ENCODE measurements at places on chromosomes 2 and 18.

GRCh38 chr18:37282386-37283037 is 283.1 kb downstream of the CELF4 start:
- DNase-seq: no peak

DNA sequence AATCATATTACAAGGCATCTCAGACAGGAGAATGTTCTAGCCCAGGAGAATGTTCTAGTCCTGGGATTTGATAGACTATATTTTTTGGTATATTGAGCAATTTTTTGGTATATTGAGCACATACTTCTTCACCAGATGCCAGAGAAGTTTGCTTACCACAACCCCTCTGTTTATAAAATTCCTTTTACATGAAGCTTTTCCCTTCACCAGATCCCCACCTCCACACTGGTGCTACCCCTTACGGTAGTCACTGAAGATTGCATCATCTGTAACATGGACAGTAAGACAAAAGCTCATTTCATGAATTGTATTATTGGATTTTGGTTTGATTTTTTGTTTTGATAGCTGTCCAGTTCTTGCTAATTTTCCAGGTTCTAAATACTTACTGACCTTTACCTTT is 7.2 kb upstream of the HNMT start:
- DNase-seq: no peak

DNA sequence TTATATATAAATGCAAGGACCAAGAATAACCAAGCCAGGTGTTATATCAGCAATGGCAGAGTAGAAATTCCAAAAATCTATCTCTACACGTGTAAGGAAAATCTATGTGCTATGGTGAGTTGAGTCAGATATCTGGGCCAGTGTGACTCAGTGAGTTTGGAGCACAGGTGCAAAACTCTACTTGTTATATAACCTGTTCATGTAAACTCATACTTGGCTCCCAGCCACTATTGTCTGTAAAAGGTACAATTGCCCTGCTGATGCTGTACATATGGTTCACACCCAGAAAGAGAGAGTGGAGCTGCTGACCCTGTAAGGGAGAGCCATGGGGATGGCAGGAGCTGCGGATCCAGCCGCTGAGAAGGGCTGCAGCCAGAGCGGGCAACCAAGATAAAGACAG is 112.0 kb downstream of the TRABD2A start:
- no peak for DNase-seq

GRCh38 chr2:227848586-227848985 is 22.8 kb upstream of the DAW1 start:
- no peak for DNase-seq

- no peak for DNase-seq
Measured at GRCh38 chr2:237257471-237257951, 156.5 kb downstream of the COL6A3 start.

DNA sequence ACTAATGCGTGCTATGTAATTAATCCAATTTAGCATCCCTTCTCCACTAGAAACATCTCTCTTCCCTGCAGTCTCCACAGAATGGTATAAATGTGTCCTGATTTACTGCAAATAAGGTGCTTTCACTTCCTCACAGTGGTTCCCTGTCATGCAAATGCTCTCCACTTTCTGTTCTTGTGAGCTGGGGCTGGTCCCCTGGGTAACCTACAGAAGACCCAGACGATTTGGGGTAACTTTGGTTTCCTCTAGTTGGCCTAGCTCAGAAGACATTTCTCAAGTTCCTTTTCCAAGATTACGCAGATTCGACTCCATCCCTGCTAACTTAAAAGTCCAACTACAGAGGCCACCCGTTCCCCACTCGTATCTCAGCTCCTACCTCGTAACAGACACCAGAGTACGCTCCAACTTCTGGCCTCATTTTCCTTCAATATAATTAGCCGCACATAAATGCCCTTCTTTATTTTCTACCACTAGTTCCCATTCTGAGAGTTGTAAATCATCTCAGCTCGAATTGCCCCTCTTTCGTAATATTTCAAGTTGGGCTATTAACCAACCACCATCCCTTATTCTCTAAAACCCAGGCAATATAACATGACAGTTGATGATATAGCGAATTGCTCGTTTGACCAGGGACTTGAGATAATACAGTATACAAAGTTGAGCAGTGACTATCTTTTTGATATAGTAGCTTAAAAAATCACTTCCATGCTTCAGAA is 28.8 kb upstream of the NEDD4L start:
- no peak for DNase-seq

GRCh38 chr2:11101430-11101829 is 53.8 kb upstream of the SLC66A3 start:
- no peak for DNase-seq

- no peak for DNase-seq
Measured at GRCh38 chr2:173986805-173987204, 21.6 kb upstream of the SP3 start.

DNA sequence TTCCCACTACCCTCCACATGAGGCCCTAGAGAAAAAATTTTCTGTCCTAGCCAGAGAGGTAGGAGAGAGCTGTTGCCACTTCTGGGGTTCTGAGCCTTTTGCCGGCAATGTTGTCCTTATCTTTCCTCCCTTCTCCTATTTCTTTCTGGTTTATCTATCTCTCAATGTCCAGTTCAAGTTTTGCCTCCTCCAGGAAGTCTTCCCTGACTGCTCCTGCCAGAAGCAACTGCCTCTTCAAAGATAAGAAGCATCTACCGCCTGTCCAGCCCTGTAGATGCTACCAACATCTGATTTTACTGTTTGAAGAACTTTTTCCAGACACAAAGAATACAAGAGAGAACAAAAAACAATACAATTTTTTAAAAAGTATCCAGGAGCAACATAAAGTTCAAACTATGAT is 220.8 kb upstream of the KLHL29 start:
- DNase-seq: no peak

- DNase-seq: no peak
Measured at GRCh38 chr18:34921811-34922385, 119.3 kb upstream of the MAPRE2 start.

GRCh38 chr2:178111743-178112142 is 494 bp upstream of the RBM45 start:
- no peak for DNase-seq

DNA sequence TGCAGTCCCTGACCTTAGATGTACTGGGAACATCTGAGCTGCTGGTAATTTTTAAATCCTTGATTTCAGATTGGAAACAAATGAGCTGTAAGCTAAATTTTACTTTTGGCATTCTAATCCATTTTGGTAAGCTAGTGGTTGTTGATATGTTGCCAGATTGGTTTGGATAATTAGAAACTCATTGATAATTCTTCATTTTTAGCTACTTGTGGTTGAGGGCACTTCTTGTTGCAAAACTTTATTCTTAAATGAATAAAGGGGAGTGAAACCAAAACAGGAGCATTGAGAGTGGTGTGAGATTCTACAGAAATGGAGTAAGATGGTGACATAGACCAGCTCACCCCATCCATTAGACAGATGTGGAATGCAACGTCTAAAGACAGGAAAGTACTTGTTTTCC is 64.5 kb downstream of the ITGB1BP1 start:
- no peak for DNase-seq

DNA sequence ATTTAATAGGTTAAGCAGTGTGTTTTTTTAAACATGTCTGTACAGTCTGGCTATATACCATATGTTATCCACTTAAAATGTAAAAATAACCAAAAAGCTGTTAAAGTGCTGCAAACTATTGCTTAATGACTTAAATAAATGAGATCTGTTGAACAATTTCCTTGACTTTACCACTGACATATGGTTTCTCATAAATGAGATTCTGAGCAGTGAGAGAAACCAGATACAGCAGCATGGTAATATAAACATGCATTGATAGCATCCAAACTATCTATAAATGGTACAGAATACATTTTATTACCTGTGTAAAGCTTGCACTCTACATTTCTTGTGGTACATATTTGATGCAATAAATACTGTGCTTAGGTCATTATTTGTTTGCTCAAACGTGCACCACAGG is 36.3 kb upstream of the TTC21B start:
- DNase-seq: no peak

DNA sequence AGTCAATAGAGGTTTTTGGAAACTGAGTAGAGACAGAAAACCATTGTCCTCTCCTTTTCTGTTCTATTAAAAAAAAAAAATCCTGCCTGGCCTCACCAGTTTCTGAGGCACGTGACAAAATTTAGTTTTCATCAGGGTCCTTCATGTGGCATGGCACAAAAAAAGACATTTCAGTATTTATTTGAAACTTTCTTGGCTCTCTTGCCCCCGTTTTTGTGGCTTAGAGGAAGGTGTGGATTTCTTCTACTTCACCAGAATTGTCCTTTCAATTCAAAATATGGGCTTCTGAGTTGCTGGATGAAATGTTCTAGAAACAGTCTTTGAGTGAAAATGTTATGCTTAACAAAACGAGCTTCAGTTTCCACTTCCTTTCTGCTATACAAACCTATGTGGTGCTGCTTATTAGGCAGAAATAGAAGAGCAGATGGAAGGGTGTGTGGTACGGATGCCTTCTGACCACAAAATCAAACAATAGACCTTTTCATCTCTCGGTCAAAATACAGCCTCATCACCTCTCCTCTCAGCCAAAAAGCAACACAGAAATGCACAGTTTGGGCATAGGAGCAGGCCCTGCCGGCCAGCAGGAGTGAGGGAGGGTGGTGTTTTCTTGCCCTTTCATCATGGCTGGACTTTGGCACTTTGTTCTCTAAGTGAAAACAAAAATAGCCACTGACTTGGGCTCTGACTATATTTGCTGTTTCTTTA is 89.2 kb downstream of the SH3RF3 start:
- DNase-seq: no peak

DNA sequence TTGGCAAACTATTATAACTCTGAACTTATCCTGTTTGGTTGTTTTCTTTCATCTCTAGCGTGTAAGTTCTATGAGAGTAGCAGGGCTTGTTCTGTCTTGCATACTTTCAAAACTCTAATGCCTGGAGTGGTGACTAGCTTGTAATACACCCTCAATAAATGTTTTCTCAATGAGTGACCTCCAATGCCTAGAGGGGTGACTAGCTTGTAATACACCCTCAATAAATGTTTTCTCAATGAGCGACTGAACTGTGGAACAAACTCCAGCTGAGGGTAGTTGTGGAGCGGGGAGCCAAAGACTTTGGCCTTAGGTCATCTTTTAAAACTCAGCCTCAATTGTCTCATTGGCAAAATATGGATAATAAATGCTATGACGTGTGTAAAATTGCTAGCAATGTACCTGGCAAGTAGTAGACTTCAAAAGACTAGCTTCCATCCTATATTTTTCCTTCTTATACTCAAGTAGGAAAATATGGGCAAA is 1.8 kb downstream of the GPD2 start:
- no peak for DNase-seq

GRCh38 chr2:206721256-206721920 is 3.2 kb upstream of the DYTN start:
- no peak for DNase-seq

DNA sequence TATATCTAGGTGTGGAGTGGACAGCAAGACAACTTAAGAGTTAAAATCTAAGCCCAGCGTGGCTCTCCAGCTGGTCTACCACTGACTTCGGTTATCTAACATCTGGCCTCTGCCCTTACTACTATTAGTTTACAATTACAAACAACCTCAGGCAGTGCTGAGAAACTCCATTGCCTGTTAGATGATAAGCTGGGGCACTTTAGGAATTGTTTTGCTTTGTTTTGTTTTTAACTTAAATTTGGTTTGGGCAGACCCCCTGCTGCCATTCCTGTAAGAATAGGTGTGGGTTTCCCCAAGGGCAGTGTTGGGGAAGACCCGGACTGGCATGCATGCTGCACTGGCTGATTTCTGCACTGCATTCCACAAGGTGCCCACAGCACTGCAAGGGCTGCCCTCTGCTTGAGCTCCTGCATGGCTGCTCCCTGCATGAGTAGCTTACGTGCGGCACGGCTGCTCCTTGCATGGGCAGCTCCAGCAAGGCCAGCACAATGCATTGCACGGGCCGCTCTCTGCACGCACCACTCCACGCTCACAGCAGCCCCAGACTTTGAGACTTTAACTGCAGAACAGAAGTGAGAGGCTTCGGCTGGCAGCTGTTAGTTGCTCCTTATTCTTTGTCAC is 74.2 kb upstream of the SERTAD2 start:
- DNase-seq: no peak

DNA sequence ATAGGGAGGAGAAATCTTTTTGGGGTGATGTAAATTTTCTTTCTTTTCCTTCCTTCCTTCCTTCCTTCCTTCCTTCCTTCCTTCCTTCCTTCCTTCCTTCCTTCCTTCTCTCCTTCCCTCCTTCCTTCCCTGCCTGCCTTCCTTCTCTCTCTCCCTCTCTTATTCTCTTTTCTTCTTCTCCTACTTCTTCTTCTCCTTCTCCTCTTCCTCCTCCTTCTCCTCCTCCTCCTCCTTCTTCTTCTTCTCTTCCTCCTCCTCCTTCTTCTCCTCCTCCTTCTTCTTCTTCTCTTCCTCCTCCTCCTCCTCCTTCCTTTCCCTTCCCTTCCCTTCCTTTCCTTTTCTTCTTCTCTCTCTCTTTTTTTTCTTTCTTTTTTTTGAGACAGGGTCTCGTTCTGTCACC is 59.9 kb downstream of the MYOM1 start:
- no peak for DNase-seq

DNA sequence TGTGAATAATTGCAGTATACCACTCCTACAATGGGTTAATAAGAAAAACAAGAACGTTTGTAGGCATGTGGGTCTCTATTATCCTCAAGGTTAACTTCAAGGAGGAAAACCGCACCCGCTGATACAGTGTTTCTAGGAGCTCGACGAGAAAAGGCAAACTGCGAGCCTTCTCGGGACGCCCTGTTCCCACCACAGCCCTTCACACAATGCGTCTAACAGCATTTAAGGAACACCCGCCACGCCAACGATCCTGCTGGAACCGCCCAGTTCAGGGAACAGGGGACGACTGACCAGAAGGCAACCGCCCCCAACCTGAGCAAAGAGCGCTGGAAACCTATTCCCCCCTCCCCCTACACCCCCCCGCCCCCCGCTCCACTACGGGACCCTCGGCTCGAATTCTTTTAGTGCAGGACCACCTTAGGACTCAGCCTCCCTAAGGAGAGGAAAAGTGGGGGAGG is 710 bp upstream of the TMSB10 start:
- DNase-seq: no peak

DNA sequence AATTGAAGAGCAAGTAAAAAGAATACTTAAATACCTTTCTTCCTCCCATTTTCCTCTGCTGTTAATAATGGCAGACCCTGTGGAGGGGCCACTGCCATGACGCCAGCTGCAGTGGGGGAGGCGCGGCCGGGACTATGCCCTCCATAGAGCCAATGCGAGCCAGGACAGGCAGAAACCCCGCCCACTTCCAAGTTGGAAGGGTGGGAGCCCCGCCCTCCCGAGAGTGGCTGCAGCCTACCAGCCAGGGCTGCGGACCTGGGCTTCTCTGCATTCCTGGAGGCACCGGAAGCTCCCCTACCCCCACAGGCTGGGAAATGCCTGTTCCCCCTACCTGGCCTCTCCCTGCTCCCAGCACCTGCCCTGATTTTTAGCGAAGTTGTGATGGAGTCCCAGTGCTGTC is 439.4 kb upstream of the CDH19 start:
- no peak for DNase-seq

DNA sequence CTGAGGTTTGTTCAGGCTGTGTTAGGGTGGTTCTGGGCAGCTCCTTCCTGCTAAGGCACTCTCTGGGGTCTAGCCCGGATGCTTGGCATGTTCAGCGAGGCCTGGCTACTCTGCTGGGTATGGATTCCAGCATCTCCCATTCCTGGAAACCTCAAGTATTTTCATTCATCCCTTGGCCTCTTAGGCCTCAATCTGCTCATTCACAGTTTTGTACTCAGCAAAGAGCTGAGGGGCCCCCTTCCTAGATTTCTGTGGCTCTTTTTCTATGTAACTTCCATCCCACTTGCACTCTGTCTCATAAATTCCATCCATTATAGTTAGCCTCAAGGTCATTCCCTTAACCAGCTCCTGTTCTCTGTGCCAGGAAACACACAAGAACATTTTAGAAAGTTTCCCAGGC is 798.8 kb upstream of the HS6ST1 start:
- no peak for DNase-seq

All from NCI-H187 treated with DMSO at 0.1 percent for 48 hours (cell line).